Activated CD8-positive, alpha-beta T cell treated with anti-CD3 and anti-CD28 coated beads for 36 hours (primary cell): ENCODE measurements at places on chromosomes 16 and 17.
A peak's percentile ranks its signal among the peaks of the same experiment; 100 is the strongest.

DNA sequence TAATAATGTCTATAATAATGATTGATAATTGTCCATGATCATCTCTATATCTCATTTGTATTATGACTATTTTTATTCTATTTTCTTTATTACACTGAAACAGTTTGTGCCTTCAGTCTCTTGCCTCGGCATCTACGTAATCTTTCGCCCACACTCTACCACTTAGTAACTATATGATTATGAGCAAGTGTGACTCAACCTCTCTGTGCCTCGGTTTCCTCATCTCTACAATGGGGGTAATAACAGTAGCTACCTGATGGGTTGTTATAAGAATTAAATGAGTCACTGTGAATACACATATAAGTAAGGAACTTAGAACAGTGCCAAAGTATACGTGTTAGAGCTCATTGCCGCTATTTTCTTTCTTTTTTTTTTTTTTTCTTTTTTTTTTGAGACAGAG lies 3.7 kb upstream of the SLC16A11 start:
- DNase-seq: peak; percentile 57

GRCh38 chr16:67393111-67393787 lies at the start of gene TPPP3:
TPPP3 (minus strand) TSS chr16:67393498; CDS start chr16:67391111, 2,387 bp downstream.
- DNase-seq: peak; percentile 76

GRCh38 chr16:787978-788398 lies at the start of gene RPUSD1:
RPUSD1 (minus strand) TSS chr16:788381; CDS start chr16:787737, 644 bp downstream.
- no peak for DNase-seq

DNA sequence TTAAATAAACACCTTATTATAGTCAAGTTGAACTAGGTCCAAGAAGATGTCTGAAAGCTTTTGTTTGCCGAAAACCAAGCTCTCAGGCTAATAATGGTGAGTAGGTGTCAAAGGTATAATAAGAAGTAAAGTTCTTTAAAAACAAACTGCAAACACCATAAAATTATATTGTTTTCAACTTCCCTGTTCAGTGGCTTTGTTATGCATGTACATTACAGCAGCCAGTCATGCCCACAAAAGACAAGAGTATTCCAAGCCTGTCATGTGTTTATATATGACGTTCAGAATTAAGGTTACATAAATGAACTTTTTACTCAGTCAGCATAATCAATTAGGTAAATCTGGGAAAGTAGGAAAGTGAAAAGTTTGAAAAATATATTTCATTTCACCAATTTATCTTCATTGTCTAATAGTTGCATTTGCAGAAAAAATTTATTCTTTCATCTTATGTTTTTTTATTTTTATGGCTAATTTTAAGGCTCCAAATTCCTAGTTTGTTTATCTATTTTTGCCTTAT lies 928.7 kb upstream of the SOX9 start:
- DNase-seq: no peak
